ENCODE measurements at places on chromosomes 16 and 17. TPM values are rescaled to one million over a fixed set of nuclear protein-coding genes. Genes with fewer than 3 reads are reported as not detected.

The NOG gene
- total RNA-seq: not detected

- DNase-seq: no peak
Measured at GRCh38 chr17:57871155-57871554, 21.3 kb upstream of the MRPS23 start.

- no peak for DNase-seq
Measured at GRCh38 chr16:54176376-54176901, 110.1 kb downstream of the IRX3 start.

The STX1B gene
- total RNA-seq: 51.6 TPM

DNA sequence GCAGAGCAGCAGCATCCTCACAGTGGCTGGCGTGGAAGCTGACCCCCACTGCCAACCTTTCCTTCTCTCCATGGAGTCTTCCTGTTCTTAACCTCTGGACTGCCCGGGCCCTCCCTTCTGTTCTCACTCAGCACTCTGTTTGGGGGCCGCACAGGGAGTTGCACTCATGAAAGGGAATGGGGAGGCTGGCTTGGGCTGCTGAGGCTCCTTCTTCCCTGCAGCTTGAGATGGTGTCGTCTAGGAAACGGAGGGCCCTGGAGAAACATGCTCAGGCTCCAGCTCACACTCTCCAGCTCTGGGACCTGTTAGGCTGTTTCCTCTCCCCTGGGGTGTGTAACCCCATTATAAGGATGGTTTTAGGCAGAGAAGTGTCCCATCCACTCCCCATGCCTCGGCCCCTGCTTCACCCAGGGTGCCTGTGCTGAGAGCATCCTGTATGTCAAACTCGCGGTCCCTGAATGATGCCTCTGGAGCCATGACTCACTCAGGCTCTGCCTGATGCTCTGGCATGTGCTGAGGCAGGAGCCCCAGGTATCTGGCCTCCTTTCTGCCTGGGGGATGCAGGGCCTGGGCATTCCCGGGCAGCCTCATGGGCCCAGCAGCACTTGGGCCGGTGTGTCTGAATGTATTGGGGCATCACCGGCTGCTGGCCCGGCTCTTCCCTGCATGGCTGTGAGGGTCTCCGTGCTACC is 18.9 kb downstream of the TMEM94 start:
- DNase-seq: no peak

GRCh38 chr16:68286153-68287074 is 22.1 kb downstream of the SLC7A6 start:
- DNase-seq: no peak

DNA sequence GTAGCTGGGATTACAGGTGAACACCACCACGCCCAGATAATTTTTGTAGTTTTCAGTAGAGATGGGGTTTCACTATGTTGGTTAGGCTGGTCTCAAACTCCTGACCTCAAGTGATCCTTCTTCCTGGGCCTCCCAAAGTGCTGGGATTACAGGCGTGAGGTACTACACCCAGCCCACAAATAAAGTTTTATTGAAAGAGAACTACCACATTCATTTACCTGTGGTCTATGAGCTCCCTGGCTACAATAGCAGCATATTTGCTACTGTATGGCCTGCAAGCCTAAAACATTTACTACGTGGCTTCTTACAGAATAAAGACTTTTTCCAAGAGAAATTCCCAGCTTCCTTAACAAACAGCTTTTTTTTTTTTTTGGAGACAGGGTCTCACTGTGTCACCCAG is 3.4 kb downstream of the METTL9 start:
- no peak for DNase-seq

GRCh38 chr16:74729783-74730683 is 29.4 kb upstream of the MLKL start:
- no peak for DNase-seq

GRCh38 chr17:28684963-28685362 is 23.0 kb downstream of the SUPT6H start:
- no peak for DNase-seq

The DBNDD1 gene
- 77.8 TPM for total RNA-seq

Measured in glutamatergic neuron (in vitro differentiated cells).